CD4-positive, alpha-beta T cell (primary cell): ENCODE measurements at places on chromosomes 4 and X.

DNA sequence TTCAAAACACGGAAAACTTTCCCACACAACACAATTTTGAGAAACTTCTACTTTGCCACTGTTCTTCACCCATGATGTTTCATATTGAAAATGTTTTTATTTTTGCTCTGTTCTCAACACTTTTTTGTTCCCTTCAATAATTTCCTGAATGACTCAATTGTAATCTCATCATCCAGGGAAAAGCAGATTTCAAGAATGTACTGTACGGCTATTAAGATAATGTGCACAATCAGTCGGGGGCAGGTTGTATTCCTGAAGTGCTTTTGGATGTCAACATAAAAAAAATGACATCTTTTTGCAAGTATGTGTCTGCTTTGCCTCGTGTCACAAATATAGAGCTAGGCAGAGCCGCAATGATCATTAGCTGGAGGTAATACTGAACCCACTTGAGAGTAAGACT lies 9.7 kb downstream of the SMPX start:
- no peak for DNase-seq

DNA sequence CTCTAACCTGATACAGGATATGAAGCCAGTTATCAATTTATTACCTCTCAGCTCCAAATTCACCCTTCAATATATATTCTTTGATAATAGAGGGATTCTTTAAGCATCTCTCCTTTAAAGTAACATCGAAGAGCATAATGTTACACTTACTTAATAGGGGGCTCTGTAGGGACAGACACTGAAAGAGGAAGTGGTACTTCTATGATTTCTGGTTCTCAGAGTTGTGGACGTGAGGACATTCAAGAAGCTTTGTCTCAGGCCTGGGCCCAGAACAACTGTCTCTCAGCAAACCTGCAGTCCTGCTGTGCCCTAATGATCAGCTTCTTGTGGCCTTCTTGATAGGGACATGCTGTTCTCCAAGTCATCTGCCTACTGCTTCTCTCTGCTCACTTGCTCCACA lies 4.2 kb upstream of the ZXDB start:
- DNase-seq = no peak

DNA sequence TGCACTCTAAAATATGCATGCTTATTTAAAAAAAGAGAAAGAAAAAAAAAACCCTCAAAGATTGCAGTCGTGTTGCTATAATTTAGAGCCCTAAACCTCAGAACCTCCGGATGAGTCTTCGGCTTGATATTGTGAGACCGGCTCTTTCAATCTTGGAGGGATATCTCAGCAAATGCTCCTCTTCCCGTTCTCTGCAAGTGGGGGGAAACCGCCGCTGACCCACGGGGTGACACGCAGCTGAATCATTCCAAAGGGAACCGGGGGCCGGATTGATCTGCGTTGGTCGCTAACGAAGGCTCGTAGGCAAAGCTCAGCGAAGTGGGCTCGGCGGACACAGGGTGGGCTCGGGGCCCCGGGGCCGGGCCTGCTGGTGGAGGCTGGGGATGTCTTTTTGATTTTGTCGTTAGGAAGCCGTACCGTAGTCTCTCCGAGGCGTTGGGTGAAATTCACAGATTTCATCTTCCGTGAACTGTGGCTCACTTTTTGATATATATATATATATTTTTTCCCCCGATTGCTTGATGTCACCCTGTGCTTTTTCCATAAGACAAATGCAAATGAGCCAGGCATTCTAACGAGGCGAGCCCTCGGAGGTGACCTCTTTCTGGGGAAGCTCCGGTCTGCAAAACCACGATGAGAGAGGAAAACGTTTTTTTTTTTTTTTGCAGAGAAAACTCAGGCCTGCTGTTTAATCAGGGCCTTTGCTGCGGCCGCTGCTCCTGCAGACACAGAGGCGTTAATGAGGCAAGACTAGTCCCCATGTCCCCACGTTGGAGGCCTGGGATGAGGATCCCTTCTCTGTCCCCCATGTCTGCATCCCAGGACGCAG lies 110.7 kb upstream of the PPP2R3B start:
- no peak for DNase-seq

- DNase-seq = no peak
Observed at GRCh38 chr4:79833857-79834256, 239.2 kb downstream of the ANTXR2 start.

DNA sequence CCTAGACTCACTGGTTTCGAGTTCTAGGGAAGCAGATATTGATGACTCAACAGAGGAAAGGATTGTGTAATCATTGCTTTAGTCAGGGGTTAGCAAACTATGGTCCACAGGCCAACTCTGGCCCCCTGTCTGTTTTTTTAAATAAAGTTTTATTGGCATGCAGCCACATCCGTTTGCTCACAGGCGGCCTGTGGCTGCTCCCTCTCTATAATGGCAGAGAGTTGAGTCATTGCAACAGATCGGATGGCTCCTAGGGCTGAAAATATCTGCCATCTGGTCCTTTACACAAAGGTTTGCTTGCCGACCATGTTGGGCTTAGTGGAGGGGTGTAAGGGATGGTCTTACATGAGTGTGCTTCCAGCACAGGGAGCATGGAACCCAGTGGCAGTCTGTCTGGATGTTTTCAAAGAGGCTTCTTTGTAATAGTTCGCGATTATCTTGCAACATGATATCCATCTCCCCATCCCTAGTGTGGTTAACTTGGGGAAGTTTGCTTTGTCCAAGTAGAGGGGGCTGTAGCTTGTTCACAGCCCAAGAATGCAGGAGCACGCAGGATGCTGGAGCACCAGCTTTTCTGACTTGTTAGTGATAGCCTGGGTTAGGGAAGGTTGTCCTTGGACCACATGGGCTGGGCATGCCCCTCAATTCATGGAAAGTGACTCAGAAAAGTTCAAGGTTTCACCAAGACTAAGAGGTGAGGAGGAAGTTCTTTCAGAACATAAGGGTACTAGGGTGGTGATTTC lies 59.3 kb upstream of the CLDN34 start:
- no peak for DNase-seq

DNA sequence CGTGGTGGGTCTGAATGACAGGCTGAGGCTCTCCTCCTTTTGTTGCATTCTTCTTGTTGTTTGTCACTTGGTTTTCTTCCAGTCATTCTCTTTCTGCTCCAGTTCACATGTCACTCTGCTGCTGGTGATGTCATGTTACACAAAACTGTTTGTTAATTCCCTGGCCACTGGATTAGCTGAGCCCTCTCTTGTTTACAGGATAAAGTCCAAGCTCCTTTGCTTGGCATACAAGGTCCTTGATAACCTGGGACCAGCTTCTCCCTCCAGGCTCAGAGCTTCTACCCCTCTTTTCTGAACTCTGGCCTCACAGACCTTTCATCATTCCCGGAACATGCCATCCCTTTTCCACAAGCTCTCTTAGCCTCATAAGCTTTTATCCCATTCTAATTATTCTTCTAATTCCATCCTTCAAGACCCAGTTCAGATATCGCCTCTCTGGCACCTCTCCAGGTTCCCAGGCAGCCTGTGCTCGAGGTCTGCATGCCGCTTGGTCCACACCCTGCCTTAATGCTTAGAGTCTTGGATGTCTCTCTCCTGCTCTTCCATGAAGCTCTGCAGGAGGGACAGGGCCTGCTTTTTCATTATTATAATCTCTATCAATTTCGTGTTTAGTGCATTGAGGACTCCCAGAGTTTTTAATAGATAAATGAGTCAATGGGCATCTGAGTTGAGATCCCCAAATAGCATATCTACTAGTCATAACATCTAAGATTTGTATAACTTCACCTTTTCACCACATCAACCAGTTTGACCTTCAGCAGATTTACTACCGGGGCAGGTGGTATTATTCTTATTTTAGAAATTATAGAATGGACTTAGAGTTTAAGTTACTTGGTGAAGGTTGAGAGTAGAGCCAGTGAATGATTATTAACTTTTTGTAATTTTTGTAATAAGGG lies 98.7 kb downstream of the TMEM131L start:
- no peak for DNase-seq

- DNase-seq = no peak
Observed at GRCh38 chr4:186924723-186925122, 201.1 kb upstream of the FAT1 start.

- no peak for DNase-seq
Observed at GRCh38 chr4:5037553-5038551, 13.4 kb upstream of the STK32B start.

- no peak for DNase-seq
Observed at GRCh38 chr4:109690690-109691410, 12.4 kb downstream of the CASP6 start.

DNA sequence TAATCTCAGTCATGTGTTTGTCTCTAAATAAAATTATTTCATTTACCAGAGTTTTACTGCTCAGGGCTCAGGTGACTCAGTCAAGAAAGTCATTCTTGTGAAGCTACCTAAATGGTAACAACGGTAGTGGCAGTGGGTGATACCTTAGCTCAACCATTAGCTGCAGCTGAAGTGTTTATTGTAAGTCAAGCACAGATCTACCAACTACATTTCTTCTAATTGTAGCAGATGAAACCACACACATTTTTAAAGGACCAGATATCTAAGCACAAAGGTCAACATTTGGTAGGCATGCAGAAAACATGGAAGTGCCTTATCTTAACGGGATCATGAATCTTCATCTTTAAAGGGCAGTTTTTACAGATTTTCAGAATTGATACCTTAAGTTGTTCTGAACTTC lies 79.1 kb downstream of the FAT4 start:
- DNase-seq = no peak

DNA sequence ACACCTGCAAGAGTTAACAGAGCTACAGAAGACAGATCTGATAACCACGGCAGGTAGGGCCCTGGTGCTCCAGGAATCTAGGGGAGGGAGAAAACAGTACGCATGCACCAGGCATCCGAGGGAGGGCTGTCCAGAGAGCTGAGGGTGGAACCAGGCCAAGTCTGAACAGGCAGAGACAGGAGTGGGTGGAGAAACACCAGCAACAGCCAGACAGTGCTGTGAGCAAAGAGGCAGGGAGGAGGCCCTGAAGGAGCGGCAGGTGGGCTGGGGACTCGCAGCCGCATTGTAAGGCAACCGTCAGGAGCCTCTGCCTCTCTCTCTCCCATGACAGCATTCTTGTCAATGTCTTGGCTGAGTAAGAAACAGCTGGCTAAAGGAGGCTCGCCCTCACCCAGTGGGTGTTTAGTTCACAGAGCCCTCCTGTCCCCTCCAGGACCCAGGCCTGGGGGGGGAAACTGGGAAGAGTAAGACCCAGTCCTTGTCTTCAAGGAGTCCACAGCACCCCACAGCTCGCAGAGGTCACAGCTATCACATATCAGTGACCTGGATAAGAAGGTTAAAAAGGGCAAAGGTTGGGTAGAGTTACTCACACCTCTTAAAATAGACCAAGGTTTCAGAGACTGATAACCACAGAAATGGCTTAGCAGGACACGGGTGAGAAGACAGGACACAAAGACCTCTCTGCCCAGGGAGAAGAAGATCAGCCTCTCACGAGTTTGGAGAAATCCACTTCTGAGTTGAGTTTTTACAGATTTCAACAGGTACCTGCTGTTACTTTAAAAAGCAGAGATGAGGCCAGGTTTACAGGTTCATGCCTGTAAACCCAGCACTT lies 10.5 kb downstream of the ACSL1 start:
- no peak for DNase-seq

DNA sequence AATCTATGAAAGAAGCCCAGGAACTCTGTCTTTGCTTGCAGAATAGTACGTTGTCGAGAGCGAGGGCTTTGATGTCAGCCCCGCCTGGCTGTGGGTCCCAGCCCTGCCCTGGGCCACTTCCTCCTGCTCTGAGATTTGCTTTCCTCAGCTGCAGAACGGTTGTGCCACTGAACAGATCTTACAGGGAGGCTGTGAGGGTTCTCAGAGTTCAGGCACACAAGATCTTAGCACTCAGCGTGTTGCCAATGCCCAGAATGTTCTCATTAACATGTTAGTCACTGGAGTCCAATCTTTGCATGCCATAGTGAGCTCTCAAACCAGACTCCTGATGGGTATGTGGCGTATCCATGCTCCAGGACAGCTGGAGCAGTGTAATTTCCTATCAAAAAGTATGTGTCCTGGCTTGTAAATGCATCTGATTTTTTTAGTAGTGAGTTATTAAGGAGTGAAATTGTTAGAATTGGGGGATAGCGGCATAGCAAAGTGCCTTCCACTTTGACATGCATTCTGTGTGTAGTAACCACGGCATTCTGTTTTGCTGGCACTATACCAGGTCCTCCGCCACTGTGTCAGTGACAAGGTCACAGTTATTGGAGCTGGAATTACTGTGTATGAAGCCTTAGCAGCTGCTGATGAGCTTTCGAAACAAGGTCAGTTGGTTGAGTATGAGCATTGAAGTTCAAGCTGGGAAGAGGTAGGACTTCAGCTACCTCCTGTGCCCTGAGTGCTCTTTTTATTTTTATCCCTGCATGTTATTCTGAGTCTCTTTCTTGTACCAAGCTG lies 31.6 kb downstream of the TKTL1 start:
- DNase-seq = peak; percentile 31

GRCh38 chr4:110618581-110619462 lies 4.1 kb downstream of the PITX2 start:
- DNase-seq = no peak

DNA sequence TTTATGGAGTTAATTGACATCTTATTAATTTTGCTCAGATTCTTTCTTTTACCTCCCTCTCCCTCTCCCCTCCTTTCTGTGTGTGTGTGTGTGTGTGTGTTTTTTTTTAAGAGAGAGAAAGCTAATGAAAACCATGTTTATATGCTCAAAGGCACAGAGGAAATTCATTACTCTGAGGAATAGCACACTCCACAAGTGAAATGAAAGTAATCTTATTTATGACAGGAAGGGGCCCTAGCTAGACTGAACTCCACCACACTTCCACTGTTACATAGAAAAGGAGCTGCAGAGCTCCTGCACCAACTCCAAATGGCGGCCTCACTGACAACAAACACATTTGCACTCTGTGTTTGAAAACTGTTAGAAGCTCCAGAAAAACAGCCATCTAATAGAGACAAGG lies 150.6 kb downstream of the RASL11B start:
- peak; percentile 18 for DNase-seq

GRCh38 chr4:11189756-11190155 lies 238.9 kb downstream of the HS3ST1 start:
- DNase-seq = no peak

GRCh38 chr4:74738464-74739143 lies 55.7 kb downstream of the BTC start:
- no peak for DNase-seq

GRCh38 chrX:38804682-38805431 lies 3.6 kb downstream of the MID1IP1 start:
- no peak for DNase-seq

- no peak for DNase-seq
Observed at GRCh38 chr4:93646233-93646930, 182.2 kb upstream of the ATOH1 start.

GRCh38 chrX:75361788-75362187 lies 87.9 kb downstream of the UPRT start:
- DNase-seq = no peak

DNA sequence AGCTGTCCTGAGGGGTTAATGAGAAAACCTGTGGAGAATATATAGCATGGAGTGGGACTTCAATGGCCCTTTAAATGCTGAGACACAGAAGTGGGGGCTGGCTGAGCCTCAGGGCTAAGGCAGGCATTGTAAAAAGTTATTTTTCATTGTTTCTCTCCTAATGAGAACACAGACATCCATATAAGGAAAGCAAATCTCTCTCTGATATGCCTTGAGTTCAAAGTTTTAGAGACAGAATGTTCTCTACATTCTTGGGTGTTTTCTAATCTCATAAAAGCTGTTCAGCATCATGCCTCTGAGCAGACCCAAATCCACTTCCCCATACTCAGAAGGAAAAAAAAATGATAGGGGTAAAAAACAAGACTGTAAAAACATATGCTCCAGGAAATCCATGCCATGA lies 16.8 kb upstream of the RAB40A start:
- no peak for DNase-seq

- DNase-seq = no peak
Observed at GRCh38 chrX:18871161-18871890, 112.6 kb downstream of the PHKA2 start.

- DNase-seq = no peak
Observed at GRCh38 chr4:24595659-24596058, 11.3 kb upstream of the DHX15 start.

GRCh38 chr4:74335341-74336021 lies 27.2 kb downstream of the EPGN start:
- no peak for DNase-seq
